ENCODE measurements at places on chromosomes 1 and 21. TPM values are rescaled to one million over a fixed set of nuclear protein-coding genes. Genes with fewer than 3 reads are reported as not detected.

DNA sequence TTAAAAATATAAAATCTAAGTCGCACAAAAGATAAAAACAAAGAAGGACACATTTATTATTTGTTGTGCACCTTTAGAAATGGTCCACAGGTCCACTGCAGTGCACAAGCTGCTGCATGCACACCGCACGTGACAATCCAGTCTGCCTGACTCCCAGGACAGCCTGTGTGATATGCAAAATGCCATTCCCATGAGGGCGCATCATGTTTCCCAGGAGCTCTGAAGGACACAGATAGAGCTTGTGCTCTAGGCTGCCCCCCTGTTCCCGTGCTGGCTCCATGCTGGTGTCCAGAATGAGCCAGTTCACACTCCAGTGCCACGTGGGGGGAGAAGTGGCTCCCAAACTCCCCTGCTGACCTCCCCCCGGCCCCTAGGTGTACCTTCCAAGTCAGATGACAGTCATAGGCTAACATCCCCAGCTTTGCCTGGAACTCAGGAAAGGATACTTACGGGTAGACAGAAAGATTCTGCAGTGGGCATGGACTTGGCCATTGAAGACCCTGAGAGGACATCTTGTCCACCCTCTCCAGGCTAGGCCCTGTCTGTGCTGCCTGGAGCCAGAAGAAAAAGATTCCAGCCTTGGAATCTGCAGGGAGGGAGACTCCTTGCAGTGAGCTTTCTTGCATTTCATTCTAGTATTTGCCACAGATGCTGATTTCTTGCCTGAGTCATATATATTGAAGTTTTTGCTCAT, 26.3 kb downstream of the RAB7B start:
- no peak for DNase-seq
- H3K4me3 ChIP-seq = no peak overlapping the region
- H3K36me3 ChIP-seq = no peaks in the 10 kb centered on the region
- H3K4me1 ChIP-seq = no peaks in the 10 kb centered on the region

DNA sequence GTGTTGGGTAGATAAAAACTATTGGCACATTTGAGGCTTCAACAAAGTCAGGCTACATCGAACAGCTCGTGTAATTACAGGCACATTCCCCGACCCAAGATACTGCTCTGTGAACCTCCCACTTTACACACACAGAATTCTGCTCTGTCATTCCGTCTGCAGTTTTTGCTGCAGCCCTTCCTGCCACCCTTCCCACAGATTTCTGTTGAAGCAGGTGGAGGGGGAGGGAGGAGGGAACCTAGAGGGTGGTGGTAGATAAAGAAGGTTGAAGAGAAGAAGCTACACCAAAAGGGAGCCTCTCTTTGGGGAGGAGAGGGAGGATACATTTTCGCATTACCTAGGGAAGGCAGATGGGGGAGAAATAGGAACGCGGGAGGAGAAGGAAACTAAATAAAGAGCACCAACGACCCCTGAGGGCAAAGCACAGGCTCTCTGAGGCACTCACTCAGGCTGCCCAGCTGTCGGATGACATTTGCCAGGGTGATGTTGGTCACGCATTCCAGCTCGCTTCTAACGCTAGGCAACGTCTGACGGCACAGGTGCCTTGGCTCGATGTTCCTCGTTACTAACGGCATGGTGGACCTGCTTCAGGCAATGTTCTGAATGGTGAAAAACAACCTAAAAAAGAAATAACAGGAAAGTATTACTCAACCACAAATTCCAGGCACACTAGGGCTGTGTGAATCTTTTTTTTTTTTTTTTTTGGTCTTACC, 36.0 kb downstream of the GPR3 start:
- H3K27me3 ChIP-seq = no peaks in the 10 kb centered on the region
- DNase-seq = peak; percentile 54
- peaks cover 72% of the 10 kb centered on the region for H3K4me1 ChIP-seq
- H3K4me3 ChIP-seq = peak overlapping the region; percentile 63
- H3K36me3 ChIP-seq = peaks cover 34% of the 10 kb centered on the region

DNA sequence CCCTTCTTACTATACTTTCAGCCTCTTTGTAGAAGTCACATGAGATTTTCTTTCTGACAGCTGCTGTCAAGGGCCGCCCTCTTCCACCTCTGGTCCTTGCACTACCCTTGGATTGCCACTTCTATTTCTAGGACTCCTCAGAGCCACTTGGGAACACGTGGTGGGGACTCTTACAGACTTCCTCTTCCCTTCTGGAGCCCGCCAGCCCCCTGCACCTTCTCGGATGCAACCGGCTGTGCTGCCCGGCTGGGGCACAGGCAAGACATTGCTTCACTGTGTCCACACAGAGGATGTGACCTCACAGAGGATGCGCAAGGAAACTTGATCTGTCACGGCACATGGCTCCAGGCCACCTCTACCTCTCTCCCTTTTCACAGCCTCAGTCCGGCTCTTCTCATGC, 2.4 kb upstream of the IKBKE start:
- peaks cover 90% of the 10 kb centered on the region for H3K4me1 ChIP-seq
- DNase-seq = peak; percentile 48
- H3K27ac ChIP-seq = peak overlapping the region; percentile 94
- no peaks in the 10 kb centered on the region for H3K27me3 ChIP-seq
- peak overlapping the region; percentile 38 for H3K4me3 ChIP-seq

DNA sequence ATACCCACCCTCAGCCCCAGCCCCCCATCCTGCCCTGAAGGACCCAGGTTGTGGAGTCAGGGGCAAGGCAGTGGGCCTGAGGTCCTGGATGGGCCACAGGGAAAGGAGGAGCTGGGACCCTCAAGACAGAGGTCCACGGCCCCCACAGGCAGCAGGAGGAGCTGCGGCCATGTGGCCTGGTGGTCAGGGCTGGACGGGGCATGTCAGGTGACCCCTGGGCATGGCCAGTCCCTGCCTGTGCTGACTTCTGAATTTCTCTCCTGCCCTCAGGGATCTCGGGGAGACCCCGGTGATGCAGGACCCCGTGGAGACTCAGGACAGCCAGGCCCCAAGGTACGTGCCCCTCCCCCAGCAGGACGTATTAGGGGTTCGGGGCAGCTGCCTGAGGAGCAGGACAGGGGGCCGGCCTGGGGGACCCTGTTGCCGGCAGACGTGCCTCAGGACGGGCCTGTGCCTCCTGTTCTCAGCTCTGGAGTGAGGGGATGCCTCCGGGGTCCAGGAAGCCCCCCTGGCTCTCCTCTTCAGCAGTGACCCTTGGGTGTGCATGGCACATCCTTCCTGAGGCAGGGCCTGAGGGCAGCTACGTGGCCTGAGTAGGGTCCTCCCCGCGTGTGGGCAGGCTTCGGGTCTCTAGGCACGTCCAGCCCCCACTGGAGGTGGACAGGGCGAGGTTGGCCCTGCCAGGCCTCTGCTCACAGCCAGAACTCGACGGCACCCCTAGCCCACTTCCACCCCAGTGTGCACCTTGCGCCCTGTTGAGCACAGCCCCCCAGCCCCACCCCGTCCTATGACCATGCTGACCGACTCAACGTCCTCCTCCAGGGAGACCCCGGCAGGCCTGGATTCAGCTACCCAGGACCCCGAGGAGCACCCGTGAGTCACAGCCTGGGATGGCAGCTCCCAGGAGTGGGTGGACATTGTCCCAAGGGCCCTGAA, 23.6 kb downstream of the COL6A2 start:
- no peak for DNase-seq
- H3K36me3 ChIP-seq = no peaks in the 10 kb centered on the region
- no peaks in the 10 kb centered on the region for H3K27me3 ChIP-seq

DNA sequence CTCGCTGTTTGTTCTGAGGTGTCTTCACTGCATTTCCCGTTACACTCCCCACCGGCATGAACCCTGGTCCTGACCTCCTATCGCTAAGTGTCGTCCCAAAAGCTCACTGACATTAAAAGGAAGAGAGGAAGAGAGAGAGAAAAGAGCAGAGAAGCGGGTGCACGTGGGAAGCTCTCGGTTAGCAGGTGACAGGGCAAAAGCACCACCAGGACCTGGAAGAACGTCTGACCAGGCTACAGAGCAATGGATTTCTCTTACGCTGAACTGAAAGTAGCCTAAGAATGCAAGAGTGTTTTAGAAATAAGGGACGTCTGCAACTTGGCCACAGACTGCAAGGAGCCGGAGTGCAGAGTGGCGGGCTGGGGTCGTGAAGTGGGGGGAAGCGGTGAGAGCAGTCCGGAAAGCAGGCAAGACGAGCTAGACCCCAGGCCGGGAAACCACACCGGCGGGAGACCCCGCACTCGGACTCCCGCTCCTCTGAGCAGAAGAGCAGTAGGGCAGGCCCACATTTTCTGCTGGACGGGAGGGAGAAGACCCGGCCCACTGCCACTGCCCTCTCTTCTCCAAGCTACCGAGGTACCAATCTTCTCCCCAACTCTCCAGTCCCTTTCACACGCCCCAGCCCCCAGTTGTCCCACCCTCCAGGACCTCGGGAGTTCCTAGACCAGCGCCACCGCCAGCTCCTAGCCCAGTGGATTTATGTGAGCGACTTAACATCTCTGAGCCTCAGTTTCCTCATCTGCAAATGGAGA, 8.3 kb upstream of the MPZL1 start:
- H3K36me3 ChIP-seq = peaks cover 8% of the 10 kb centered on the region
- H3K27ac ChIP-seq = peak overlapping the region; percentile 95
- DNase-seq = peak; percentile 33
- peak overlapping the region; percentile 90 for H3K4me3 ChIP-seq

DNA sequence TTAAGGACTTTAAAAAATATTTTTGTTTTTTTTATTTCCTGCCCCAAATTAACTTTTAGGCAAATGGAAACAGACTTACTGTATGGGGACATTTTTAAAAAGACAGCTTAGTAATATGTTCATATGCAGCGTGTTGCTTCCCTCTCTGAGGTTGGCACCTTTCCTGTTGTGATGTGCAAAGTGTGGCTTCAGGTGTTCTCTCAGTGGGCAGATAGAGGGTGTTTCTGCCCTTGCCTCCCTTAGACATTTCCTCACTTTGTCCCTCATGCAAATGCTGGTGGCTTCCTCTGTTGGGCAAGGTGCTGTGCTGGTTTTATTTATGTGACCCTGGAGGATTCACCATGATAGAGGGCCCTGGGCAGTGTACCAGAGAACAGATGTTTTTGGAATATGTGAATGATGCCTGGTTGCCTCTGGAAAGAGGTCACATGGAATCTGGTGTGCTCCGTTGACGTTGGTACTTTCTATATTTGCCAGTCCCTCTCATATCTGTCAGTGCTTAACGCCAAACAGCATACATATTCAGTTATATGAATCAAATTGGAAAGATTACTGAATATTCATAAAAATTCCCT, 123.5 kb downstream of the PATJ start:
- DNase-seq = no peak
- H3K36me3 ChIP-seq = peaks cover 8% of the 10 kb centered on the region
- H3K27ac ChIP-seq = no peak overlapping the region
- no peaks in the 10 kb centered on the region for H3K4me1 ChIP-seq

GRCh38 chr1:1157914-1158710, 15.6 kb upstream of the TTLL10 start:
- H3K27ac ChIP-seq = no peak overlapping the region
- no peaks in the 10 kb centered on the region for H3K36me3 ChIP-seq
- H3K4me3 ChIP-seq = peak overlapping the region; percentile 31
- peaks cover 2% of the 10 kb centered on the region for H3K4me1 ChIP-seq
- no peak for DNase-seq
- no peaks in the 10 kb centered on the region for H3K27me3 ChIP-seq

MLLT11 gene
- 4.8 TPM for total RNA-seq

FOXD2 gene
- 0.18 TPM for total RNA-seq

SFN gene
- 0.47 TPM for total RNA-seq

Measured in activated CD8-positive, alpha-beta T cell treated with anti-CD3 and anti-CD28 coated beads for 36 hours (primary cell).